Activated naive CD4-positive, alpha-beta T cell (primary cell): ENCODE measurements at places on chromosomes 16 and 17.

- no peak for DNase-seq
These were observed 41.1 kb upstream of the GSE1 start for GRCh38 chr16:85571813-85572619.

DNA sequence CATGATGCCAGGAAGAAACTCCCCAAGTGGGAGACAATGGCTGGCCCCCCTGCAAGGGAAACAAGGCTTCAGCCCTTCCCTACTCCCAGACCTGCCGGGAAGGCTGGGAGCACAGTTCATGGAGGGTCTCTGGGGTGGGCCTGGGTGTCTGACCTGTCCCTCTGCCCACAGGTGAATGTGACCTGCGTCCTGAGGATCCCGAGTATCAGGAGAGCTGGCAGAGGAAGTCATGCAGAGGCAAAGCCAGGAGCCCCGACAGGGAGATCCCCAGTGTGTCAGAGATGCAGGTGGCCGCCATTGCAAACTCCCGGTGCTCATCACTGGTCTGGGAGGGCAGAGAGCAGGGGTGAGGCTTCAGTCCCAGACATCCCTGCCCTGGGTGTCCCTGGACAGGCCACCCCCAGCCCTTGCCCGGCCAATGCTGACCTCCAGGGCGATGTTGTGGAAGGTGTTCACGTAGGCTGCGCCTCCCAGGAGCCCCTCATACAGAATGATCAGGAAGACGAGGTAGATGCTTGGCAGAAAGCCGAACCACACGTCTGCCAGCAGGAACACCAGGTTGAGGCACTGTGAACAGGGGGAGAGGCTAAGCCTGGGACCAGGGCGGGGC lies 5.3 kb upstream of the NPIPB7 start:
- DNase-seq: no peak

DNA sequence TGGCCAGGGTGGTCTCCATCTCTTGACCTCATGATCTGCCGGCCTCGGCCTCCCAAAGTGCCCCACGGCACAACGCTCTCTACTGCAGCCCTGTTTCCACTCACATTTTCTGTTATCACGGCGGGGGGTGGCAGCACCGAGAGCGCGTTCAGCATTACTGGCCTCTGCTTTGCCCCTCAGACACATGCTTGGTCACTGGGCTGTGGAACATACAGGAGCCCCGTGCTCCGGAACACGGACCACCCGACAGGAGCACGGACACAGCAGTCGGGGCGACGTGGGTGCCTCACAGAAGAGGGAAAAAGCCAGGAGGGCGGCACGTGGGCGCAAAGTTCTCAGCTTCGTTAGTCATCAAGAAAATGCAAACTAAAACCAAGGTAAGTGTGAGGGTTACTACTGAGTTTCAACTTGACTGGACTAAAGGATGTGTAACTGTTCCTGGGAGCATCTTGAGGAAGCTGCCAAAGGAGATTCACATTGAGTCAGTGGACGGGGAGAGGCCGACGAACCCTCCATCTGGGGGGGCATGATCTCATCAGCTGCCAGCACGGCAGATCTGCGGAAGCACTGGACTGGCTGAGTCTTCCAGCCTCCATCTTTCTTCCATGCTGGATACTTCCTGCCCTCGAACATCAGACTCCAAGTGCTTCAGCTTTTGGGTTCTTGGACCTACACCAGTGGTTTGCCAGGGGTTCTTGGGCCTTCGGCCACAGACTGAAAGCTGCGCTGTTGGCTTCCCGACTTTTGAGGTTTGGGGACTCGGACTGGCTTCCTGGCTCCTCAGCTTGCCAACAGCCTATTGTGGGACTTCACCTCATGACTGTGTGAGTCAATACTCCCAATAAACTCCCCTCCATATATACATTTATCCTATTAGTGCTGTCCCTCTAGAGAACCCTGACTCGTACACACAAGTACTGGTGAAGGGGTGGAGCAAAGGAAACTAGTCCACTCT lies 106.8 kb downstream of the ZNF778 start:
- DNase-seq: no peak

- DNase-seq: no peak
These were observed 36.2 kb downstream of the FBXL20 start for GRCh38 chr17:39365242-39365641.

- DNase-seq: no peak
These were observed 33.5 kb downstream of the ERCC4 start for GRCh38 chr16:13953501-13953900.

DNA sequence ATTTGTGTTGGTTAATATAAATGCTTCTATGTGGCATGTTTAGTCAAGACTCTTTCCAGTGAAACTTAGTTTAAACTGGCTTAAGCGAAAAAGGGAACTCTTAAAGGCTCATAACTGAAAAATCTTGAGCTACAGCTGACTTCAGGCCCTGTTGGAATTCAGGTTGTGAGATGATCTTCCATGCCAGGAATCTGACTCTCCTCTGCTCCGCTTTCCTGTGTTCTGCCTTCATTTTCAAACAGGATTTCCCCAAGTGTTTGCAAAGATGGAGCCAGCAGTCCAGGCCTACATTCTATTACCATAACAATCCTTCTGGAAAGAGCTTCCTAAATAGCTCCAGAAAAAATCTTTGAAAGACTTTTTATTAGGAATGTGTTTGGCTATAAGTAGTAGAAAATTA lies 134.9 kb downstream of the NLK start:
- DNase-seq: no peak

GRCh38 chr17:79027274-79027924 lies 3.4 kb downstream of the C1QTNF1 start:
- no peak for DNase-seq

GRCh38 chr17:57696050-57696449 lies 49.0 kb downstream of the CCDC182 start:
- DNase-seq: no peak

GRCh38 chr16:75260851-75261589 lies 9.6 kb upstream of the BCAR1 start:
- no peak for DNase-seq

- no peak for DNase-seq
These were observed 1.8 kb downstream of the ITGAX start for GRCh38 chr16:31356566-31357323.
